Skeletal muscle cell (primary cell): ENCODE measurements at places on chromosomes 16 and 17.
A peak's percentile ranks its signal among the peaks of the same experiment; 100 is the strongest.

GRCh38 chr17:39134878-39135277 is 16.6 kb downstream of the PLXDC1 start:
- DNase-seq: no peak

GRCh38 chr17:59666235-59666634 is 41.0 kb downstream of the PTRH2 start:
- no peak for DNase-seq

- DNase-seq: no peak
These were observed 100.0 kb downstream of the FTO start for GRCh38 chr16:53803998-53804397.

- DNase-seq: no peak
These were observed 12.1 kb downstream of the NHERF1 start for GRCh38 chr17:74760404-74761105.

DNA sequence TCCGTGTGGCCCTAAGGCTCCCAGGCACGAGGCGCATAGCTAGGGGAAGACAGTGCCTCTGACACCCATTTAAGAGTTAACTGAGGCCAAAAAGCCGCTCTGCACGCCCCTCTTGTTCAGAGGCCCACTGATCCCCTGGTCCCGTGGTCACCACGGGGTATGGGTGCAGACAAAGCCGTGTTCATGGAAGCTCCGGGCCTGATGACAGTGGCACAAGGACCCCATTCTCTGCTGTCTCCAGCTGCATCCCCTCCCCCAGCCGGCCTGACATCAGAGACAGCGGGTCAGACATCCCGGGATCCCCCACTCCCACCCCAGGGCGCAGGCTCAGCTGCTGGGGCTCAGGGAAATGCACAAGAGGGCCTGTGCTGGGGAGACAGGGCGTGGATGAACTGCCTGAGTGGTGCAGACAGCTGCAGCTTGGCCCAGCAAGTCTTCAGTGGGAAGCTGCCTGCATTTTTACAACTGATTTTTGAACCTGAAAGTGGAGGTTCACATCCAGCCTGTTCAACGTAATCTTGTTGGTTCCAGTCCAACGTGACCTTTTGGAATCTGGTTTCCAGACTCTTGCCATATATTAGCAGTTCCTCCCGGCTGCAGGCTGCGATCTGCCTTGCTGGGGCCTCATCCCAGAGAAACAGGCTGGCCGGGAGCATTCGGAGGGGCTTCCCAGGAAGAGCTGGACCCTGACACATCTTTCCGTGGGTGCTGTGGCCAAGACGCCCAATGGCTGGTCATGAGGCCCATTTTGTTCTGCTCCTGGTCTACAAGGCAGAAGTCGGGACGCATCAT is 9.7 kb upstream of the BAHCC1 start:
- peak; percentile 54 for DNase-seq

- DNase-seq: peak; percentile 59
These were observed 209.4 kb downstream of the IRX3 start for GRCh38 chr16:54077050-54077821.

- no peak for DNase-seq
These were observed 238.5 kb downstream of the SOX9 start for GRCh38 chr17:72359274-72359673.

DNA sequence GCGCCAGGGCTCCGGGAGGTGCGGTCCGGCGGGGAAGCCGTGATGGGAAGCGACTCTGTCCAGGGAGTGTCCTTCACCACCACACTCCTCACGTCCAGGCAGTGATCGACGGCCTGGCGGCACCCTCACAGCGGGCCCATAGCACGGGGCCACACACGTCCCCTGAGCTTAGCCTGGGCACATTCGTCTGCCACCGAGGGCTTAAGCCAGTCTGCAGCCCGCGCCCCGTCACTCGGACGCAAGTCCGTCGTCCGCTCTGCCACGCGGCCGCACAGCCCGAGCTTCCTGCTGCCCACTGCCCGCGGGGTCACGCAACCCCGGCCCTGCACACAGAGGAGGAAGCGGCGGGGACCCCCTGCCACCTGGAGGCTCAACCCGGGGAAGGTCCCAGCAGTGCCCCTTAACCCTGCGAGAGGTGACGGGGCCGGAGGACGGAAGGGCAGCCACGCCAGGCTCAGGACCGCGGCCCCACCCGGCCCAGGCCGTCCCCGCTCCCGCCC is 3.0 kb upstream of the TBX2 start:
- no peak for DNase-seq

DNA sequence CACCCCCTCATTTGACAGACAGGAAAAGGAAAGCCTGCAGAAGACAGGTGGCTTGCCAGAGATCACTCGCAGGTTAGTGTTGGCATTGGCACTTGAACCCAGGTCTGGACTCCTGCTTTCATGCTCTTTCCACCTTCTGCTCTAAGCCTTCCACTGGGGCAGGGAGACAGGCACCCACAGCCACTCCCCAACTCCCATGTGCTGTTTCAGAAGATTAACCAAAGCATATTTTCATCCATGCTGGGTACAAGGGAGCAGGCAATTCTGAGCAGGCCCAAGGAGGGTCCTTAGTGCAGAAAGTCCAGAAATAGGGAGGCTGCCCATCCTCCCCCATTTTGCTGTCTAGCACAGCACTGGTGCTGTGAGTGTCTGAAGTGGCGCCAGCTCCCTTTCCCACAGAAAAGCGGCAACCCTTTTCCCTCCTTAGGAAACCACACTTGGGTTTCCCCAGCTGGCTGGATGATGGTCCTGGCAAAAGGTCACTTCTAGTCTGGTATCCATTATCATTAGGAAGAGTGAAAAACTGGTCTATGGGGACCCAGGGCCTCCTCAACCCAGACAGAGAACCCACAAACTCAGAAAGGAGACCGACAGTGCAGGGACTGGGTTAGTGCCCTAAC is 2.0 kb upstream of the CAVIN1 start:
- no peak for DNase-seq

- DNase-seq: no peak
These were observed 154.7 kb upstream of the CACNG3 start for GRCh38 chr16:24101431-24101830.

- DNase-seq: no peak
These were observed 4.8 kb downstream of the CBLN1 start for GRCh38 chr16:49276646-49277385.

DNA sequence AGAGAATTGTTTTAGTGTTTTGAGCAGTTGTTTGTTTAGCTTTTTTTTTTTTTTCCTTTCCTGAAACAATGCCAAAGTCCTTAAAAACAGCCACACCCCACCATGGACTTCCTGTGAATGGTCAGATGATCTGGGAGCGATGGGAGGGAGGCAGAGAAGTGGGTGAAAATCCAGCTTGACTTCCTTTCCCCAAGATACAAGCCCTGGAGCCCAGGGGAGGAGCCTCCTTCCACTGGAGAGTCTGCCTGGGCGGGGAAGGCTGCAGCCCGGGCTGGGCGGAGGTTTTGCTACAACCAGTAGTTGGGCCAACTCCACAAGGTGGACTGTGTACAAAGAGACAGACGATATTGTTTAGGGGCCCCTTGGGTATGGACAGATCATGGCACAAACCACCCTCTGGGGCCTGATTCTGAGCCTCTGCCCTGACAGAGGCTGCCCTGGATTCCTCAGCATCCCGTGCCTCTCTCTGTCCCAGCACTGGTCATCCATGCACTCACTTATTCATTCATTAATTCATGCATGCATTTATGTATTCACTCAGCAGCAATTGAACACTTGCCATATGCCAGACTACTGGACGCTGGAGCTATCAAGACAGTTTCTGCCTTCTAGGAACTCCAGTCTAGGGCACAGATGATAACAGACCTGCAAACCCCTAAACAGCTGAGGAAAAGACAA is 29.8 kb downstream of the WSB1 start:
- DNase-seq: peak; percentile 23
